Amniotic stem cell (primary cell): ENCODE measurements at places on chromosomes 5 and 9.

GRCh38 chr9:130023144-130023787 lies 19.7 kb downstream of the FNBP1 start:
- DNase-seq = no peak

DNA sequence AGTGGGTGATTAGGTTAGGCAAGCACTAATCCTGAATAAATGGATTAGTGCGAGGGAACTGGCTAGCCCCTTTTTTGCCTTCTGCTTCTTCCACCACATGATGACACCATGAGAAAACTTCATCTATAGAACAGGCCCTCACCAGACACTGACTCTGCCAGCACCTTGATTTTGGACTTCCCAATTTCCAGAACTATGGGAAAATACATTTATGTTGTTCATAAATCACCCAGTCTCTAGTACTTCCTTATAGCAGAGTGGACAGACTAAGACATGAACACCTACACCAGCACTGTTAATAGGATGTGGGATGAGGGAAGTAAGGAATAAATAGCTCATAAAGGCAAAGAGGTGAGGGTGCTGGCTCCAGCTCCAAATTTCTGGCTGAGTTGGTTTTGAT lies 1.4 kb downstream of the ZNF622 start:
- DNase-seq = no peak

GRCh38 chr9:35106343-35106730 lies 3.4 kb upstream of the STOML2 start:
- DNase-seq = no peak

DNA sequence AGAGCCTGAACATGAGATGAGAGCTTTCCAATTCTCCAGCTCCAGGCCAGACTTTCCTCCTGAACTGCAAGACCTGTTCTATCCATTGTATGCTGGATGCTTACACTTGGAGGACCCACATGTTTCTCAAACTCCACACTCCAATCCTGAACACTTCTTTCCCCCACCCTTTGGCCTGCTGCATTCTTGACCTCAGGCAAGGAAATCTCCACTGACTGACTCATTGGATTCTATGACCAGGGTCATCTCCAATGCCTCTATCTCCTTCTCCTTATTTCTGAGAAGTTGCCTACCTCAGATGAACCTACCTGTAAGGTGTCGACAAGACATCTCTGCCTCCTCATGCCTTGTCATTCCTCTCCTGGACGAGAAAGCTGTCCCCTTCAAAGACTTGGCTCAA lies 153.6 kb downstream of the CRB2 start:
- no peak for DNase-seq

- peak; percentile 35 for DNase-seq
These were observed 20.4 kb downstream of the GNPDA1 start for GRCh38 chr5:141992349-141992963.

DNA sequence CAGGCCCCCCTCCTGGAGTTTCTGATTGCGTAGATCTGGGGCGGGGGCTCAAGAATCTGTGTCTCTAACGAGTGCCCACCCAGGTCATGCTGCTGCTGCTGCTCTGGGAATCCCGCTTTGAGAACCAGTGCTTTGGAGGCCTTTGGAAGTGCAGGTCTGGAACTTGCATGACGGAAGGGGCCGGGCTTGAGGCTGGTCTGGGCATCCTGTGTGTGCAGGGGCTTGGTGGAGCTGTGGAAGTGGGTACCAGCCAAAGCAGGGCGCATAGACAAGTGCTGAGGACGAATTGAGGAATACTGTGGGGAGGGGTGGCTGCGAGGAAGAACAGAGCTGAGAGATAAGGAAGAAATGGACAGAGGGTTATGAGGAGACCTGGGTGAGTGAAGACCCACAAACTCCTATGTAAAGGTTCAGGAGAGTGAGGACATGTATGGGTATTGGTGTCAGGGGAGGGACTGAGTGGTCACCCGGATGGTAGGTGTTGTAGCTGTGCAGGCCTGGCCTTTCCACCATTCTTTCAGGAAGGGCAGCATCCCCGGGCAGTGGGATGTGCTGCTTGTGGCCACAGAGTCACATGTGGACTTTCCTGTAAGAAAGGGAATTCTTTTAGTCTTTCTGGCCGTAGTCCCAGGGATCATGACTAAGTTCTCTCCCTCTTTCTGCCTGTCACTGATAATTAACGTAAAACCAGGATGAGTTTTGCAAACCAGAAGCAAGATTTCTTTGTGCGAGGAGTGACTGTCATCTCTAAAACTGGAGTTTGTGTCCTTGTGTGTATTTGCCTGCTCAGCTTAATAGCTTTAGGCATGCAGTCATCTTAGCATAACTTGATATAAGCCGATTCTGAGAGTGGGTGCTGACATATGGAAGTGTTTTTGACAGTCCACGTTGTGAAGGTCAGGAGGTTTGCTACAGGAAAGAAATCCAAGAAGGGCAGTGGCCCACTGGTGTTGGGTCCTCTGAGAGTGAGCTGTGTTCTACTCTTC lies 43.3 kb upstream of the TJP2 start:
- peak; percentile 20 for DNase-seq

DNA sequence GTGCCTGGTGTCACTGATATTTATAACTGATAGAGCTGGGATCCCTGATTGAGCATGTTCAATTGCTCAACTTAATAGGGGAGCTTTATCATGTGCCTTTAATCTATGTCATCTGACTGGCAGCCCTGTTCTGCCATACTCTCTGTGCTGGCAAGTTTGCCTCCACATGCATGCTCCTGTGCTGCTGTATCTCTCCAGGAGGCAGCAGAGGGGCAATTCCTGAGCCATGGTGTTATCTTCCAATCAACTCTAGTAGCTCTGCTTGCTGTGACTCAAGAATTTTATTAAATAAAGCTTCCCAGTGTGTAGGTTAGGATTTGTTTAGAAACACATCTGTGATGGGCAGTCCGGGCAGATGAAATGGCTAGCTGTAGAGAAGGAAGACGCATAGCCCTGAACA lies 642.0 kb downstream of the KIF4B start:
- no peak for DNase-seq

- DNase-seq = no peak
These were observed 96.9 kb downstream of the CWC27 start for GRCh38 chr5:64865662-64866061.

GRCh38 chr9:101418518-101419430 lies 16.8 kb downstream of the ALDOB start:
- no peak for DNase-seq

GRCh38 chr9:106615118-106615889 lies 247.7 kb upstream of the ZNF462 start:
- no peak for DNase-seq

DNA sequence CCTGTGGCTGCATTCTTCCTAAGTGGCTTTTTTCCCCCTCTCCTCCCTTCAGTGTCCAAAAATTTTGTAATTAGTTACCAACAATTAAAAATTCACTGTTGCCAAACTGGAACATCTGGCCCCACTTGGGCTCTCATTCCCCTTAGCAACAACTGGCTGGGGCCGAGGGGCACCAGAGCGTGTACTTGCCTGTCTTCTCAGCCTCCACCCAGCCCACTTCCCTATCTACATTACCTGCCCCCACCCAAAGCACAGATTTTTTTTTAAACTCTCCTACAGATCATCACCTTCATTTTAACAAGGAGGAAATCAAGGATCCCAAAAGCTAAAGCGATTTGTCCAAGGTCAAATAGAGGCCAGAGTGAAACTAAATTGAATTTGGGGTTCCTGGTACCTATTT lies 278.8 kb downstream of the EBF1 start:
- DNase-seq = no peak
